Left ventricle myocardium superior (tissue), 1 donor: ENCODE measurements at places on chromosomes 6 and 20.

GRCh38 chr20:63327231-63327745 is 33.9 kb downstream of the CHRNA4 start:
- peak; percentile 12 for DNase-seq

DNA sequence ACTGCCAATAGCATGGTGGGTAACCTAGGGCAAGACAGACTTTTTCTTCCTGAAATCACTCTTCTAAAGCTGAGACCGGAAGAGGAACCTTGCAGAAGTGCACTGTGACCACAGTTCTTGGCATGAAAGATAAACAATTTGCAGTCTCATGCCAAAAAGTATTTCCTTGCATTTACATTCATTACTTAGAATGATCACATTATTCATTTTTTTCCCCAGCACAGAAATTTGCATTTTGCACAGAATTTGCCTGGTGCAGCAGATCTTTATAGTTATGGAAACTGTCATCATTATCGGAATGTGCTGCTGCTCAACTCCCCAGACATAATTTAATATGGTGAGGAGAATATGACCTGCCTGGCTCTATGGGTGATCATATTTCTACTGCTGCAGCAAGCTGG is 42.2 kb upstream of the EDN3 start:
- no peak for DNase-seq

GRCh38 chr20:10239954-10240353 is 21.3 kb downstream of the SNAP25 start:
- DNase-seq, result no peak

DNA sequence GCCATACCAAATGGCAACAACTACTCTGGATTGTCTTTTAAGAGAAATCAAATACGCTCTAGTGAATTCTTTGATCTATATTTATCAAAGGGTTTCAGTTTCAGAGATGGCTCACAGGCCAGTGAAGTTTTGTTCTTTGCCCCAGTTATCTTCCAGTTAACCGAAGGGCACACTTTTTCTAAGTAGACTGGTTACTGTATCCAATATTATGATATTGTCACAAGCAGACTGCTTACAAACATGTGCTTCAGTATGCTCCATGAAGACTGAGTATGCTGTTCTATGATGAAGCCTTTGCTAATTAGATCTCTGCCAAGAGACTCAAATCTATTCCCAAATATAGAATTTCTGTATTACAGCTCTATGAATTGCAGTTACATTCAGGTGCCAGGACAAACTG is 181.1 kb downstream of the REV3L start:
- DNase-seq, result no peak

GRCh38 chr6:39047434-39048327 is 900 bp upstream of the GLP1R start:
- no peak for DNase-seq

- DNase-seq, result peak; percentile 71
These were observed 40.9 kb downstream of the ALDH8A1 start for GRCh38 chr6:134908906-134909516.

DNA sequence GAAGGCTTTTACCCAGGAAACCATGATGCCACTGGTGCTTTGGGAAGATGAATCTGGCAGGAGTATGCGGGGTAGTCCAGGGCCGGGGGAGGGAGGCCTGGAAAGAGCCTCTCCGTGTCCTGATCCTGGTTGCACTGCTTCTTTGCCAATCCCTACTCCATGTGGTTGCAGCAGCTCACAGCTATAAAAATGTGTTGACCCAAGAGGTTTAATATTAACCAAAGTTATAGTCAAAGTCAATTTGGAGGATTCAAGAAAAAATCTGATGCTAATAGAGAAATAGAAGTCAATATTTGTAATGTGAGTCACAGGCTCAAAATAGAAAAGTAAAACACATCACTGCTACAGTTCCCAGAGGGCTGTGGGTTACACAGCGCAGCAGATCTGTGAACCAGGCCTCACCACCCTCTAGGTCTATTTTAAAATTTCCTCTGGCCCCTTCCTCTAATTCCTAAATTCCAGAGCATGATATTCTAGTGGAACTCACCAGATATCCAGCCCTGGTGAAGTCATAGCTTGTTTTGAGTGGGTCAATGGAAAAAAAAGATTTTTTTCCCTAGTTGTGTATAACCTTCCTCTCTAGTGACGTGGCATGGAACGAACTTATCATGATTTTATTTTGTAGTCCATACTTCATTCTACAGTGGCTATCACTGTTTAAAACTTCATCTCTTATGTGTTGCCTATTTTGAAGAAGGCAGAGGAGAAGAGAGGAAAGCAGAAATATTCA is 63.2 kb upstream of the BMP2 start:
- DNase-seq, result no peak

DNA sequence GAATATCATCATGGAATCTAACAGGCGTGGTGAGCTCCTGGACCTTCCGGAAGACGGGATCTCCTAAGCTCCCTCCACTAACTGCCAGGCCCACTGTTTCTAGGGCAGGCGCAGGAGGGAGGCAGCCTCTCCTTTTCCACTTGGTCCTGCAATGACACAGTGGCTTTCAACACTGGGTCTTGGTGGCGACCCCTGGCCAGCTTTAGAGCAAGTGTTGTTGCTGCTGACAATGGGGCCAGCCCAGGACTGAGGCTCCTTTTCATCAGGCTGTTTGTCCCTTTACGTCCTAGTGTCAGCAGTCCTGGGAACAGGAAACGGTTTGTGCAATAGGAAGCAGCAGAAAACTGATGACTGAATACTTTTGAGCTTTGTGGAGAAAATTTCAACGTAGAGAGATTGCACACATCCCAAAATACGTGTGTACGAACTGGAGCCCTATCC is 9.7 kb upstream of the QKI start:
- DNase-seq, result peak; percentile 53

GRCh38 chr20:46021361-46022359 is 7.4 kb upstream of the SLC12A5 start:
- DNase-seq, result peak; percentile 36

DNA sequence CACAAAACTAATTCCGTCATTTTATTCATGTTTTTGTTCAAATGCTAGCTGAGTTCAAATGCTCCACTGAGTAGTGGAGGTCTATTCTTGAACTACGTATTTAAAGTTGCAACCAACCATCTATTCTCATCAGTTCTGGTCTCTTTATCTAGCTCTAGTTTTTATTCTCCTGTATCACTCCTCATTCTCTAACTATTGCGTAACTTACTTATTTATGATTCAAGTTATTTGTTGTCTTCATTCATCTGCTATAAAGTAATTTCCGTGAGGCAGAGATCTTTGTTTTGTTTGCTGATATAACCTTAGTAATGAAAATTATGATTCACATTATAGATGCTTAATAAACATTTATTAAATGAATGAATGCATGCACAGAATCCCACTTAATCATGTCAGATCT is 221.6 kb upstream of the ASCC3 start:
- no peak for DNase-seq

DNA sequence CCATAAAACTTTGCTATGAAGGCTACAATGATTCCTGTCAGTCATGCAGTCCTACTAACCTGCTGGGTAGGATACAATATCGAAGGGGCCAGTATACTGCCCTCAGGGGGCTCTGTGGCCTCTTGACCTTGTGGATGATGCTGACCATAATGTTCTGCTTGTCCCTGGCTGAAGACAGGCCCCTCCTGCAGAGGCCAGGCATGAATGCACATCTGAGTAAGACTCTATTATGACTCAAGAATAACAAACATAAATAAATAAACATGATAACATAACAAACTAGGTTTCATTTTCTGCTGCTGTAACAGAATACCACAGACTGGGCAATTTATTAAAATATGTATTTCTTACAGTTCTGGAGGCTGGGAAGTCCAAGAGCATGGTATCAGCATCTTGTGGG is 44.0 kb upstream of the POU5F1 start:
- DNase-seq, result no peak

DNA sequence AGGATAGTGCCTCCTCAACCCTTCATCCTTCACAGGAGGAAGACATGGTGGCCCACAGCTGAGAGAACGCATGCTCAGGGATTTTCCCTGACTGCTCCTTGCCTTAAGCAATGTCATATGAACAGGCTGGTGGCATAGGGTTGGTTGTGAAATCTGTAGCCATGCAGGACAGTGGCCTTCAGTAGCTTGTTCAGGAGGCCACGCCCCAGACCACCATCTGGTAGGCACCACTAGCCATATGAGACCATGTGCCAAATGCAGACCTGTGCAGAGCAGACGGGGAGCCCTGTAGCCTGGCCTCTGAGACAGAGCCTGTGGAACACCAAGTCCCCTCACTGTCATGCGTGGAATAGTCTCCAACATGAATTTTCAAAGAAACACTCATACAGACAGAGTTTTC is 76.5 kb downstream of the ADTRP start:
- no peak for DNase-seq

DNA sequence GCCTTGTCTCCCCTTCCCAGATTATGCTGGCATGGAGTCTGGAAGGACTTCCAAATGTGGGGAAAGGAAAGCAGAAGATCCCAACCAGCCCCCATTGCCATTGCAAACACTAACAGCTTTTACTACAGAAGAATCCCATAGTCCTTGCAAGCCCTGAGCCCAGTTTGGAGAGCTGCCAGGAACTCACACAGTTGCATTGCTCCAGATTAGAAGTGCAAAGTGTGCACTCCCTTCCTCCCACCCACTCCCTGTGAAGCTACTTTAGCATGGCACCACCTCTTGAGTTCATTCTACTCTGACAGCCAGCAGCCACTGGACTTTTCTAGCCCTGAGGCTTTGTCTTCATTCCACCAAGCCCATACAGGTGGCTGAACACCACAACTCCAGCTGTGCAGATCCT is 67.6 kb downstream of the SLC22A2 start:
- DNase-seq, result no peak

GRCh38 chr20:36628076-36628475 is 17.9 kb downstream of the SLA2 start:
- DNase-seq, result no peak

DNA sequence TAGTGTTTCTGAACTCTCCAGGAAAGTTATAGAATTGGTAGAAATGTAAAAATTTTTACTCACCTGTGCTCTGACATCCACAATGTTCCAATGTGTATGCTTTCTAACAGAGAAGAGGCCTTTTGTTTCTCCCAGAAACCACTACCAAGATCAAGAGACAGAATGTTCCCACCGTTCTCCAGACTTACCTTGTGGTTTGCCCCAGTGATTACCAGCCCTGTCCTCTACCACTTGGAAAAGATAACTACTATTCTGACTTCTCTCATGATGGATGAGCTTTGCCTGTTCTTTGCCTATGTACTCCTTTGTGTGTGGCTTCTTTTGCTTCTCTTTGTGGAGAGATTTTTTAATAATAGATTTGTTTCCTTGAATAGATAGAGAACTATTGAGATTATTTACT is 173.0 kb upstream of the SCGN start:
- no peak for DNase-seq

DNA sequence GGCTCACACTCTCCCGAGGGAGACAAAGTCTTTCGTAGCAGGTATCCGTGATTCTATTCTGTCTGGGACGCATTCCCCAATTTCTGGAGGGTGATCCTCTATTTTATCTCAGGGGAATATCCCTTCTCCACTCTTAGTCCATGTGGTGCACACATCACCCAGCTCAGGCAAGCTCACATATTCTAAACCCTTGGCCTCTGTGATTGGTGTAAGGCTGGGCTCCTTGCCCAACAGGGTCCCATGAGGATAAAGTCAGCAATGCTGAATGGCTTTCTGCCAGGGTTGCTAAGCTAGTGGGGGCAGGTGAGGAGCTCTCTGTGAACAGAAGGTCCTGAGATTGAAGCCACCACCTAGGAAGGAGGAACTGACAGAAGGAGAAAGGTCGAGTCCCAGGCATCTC is 137.2 kb downstream of the CDH26 start:
- DNase-seq, result no peak

- no peak for DNase-seq
These were observed 181.2 kb downstream of the DTNBP1 start for GRCh38 chr6:15481390-15482291.

DNA sequence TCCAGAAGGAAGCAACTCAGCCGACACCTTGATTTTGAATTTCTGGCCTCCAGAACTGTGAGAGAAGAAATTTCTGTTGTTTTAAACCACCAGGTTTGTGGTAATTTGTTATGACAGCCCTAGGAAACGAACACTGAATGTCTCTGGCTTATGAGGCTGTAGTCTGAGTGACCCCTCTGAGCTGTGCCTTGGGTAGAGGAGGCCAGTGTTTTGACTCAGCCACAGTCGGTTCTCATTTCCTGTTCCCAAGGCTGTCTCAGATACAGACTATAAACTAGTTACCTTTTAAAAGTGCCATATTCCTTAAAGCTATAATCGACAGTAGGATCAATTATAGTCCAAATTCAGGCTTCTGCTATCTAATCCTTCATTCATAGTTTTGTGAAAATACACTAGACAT is 391.2 kb upstream of the MAP3K7 start:
- DNase-seq, result no peak

DNA sequence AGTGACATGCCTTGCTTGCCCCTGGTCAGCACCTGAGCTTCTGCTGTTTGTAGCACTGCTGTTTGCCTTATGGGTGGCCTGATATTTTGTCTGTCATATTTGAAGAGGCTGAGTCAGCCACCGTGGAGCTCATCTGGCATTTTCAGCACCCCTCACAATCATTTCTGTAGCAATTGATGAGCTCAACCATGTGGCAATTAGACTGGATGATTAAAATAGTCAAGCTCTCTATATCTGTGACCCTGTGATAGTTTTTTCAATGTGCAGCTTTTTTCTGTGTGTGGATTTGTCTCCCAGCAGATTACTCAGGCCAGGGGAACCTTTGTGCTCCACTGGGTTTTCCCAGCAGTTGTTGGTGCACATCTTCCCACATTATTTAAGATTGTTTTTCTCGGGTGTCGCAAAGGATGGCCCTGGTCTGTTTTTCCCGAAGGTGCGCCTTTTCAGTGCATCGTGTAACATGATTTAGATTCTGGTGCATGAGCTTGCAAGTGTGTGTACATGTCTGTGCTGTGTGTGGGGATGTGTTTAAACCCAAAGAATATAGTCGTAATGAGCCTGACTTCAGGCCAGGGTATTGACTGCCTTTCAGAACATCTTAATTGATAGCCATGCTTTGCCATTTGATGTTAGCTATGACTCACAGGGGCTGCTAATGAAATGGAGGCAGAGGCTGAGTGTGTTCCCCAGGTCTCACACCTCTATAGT is 31.6 kb upstream of the GLP1R start:
- no peak for DNase-seq
